ENCODE measurements at places on chromosomes 2 and 18.
A peak's percentile ranks its signal among the peaks of the same experiment; 100 is the strongest.

DNA sequence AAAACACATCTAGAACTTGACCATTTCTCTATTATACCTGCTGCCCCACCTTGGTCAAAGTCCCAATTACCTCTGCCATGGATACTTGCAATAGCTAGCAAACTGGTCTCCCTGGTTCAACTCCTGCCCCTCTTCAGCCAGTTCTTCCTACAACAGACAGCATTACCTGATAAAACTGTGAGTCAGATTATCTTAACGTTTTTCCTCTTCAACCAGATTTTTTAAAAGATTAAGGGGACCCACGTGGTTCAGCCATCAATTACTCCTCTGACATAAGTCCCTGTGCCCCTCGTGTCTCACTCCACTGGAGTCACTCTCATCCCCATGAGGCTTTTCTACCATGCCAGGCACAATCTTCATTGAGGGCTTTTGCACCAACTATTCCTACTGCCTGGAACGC, 5.3 kb upstream of the ARHGAP15 start:
- no peak for DNase-seq

DNA sequence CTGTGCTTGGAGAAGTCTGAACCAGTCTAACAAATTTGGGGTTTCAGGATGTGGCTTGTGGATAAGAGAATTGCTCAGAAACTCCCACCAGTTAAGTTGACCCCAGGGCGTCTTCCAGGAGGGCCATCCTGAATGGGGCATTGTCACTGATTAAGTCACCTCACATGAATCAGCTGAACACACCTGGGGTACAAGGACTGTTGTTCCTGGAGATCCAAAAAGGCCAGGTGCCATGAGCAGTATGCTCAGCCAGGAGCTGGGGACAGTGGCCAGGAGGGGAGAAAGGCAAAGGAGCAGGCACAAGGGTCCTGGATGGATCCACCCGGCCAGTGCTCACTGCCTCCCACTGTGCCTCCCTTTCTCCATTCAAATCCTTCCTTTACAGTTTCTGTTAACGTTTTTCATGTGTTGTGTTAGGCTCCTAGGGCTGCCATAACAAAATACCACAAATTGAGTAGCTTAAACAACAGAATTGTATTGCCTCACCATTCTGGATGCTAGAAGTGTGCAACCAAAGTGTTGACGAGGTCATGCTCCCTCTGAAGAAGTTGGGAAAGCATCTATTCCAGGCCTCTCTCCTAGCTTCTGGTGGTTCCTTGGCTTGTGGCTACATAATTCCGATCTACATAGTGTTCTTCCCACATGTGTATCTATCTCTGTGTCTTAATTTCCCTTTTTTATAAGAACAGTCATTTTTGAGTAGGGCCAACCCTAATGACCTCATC, 33.4 kb downstream of the TRABD2A start:
- no peak for DNase-seq

DNA sequence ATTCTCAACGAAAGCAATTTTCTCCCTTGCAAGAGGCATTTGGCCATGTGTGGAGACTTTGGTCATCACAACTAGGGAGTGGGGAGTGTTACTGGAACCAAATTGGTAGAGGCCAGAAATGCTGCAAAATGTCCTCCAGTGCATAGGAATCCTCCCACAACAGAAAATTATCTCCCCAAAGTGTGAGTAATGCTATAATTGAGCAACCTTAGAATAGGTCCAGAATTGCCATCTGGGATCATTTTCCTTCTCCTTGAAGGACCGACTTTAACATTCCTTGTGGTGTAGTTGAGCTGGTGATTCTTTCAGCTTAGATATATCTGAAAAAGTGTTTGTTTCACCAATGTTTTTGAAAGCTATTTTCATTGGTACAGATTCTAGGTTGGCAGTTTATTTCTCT, 111.2 kb upstream of the SMIM21 start:
- no peak for DNase-seq

GRCh38 chr2:47004905-47005495, 89.4 kb upstream of the MCFD2 start:
- DNase-seq = peak; percentile 89

DNA sequence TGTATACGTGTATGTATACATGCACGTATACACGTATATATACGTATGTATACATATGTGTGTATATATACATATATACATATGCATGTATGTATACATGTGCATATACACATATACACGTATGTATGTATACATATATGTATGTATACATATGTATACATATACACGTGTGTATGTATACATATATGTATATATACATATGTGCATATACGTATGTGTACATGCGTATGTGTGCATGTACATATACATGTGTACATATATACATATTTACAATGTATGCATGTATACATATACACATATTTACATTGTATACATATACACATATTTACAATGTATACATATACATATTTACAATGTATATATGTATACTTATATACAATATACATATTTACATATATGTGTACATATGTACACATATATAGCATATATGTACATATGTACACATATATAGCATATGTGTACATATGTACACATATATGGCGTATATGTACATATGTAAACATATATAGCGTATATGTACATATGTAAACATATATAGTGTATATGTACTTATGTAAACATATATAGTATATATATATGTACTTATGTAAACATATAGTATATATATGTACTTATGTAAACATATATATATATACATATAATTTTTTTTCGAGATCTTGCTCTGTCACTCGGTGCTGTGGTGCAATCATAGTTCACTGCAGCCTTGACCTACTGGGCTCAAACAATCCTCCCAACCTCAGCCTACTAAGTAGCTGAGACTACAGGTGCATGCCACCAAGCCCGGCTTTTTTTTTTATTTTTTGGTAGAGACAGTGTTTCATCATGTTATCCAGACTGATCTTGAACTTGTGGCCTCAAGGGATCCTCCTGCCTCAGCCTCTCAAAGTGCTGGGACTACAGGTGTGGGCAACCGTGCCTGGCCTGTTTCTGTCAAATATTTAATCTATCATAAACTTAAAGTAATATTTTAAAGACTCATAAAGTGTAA, 23.2 kb downstream of the COBLL1 start:
- DNase-seq = no peak

GRCh38 chr18:62655520-62656219, 59.7 kb upstream of the PHLPP1 start:
- no peak for DNase-seq

DNA sequence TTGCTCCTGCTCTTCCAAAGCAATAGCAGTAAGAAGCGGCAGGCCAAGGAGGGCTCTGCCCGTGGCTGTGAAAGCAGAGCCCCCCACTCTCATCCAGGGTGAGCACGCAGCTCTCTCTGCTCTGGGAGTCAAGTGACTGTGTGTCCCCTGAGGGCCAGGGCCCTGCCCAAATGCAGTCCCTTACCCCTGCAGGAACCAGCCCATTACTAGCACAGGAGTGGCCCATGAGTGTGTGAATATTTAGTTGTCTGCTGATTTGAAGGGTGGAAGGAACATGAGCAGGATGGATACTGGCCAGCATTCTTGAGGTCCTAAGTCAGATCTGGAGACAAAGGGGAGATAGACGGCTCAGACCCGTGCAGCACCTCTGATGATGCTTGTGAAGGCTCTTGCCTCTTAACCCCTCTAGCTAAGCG, 69.7 kb upstream of the FOSL2 start:
- DNase-seq = no peak

DNA sequence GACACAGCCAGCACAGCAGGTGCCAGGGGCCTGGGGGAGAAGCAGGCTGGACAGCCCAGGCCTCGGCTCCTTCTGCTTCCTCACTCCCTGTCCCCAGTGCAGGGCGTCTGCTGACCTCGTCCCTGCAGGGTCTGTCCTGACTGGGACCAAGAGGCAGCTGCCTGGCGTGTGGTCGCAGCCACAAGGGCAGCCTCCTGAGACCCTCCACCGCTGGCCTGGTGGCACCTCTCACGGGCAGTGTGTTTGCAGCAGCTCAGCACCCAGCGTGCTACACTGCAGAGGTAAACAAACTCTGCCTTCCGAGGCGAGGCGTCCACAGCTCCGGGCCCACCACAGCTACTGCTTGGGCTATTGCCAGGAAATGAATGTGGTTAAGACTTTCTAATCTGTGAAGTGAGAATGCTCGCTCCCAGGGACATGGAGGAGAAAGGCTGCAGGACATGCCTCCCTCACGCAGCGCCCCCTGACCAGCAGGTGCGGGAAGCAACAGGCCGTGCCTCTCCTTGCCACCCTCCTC, 46.1 kb upstream of the HPCAL1 start:
- DNase-seq = no peak

- no peak for DNase-seq
Measured at GRCh38 chr2:219109471-219109870, 48.8 kb upstream of the IHH start.

GRCh38 chr2:203914546-203915182, 21.9 kb upstream of the ICOS start:
- DNase-seq = no peak

DNA sequence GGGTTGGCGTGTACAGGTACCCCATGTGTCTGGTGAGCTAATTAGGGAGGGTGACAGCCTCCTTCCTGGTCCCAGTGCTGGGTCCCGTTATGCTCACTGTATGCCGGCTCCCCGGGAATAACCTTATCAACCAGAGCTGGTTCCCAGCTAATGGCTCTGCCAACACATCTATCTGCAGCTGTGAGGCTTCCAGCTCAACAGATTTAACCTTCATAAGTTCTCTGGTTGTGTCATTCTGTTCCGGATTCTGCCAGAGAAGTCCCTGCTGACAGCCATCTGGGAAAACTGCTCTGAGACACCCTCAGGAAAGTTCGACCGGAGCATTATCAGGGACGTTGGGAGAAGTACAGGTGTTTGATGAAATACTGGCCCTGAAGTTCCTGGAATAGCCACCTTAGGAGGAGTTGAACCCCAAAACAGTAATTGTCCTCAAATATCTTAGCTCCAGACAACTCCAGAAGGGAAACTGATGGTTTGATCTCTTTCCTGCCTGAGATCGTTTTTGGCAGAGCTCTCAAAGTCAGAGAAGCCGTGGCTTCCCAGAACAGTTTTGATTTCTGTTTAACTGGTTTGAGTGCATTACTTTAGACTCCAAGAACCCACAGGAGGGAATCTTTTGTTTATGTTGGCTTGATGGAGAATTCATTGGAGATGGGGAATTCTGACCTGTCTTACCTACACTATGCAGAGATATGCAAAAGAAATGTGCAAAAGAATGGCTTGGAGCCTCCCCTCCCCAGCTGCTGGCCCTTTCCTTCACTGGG, 39.4 kb upstream of the TXNDC2 start:
- no peak for DNase-seq

DNA sequence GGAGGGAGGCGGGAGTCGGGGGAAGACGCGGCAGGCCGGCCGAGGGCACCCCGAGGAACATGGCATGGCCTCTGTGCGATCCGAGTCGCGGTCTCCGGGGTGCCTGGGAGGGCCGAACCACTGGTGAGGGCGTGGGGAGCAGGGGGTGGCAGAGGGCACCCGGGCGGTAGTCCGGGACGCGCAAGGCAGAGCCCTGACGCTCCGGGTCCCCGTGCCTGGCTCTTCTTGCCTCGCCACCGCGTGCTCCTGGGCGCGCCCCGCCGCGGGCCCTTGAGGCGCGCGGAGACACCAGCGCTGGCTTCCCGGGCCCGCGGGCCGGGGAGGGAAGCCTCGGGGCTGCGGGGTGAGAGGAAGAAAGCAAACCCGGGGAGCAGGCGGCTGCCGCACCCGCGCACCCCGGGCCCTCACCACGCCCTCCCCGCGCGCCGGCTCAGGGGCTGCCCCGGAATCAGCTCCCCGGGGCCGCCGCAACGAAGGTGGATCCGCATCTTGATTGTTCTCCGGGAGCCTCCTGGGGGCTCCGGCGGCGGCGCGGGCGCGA, 4.3 kb downstream of the SOX11 start:
- peak; percentile 78 for DNase-seq

DNA sequence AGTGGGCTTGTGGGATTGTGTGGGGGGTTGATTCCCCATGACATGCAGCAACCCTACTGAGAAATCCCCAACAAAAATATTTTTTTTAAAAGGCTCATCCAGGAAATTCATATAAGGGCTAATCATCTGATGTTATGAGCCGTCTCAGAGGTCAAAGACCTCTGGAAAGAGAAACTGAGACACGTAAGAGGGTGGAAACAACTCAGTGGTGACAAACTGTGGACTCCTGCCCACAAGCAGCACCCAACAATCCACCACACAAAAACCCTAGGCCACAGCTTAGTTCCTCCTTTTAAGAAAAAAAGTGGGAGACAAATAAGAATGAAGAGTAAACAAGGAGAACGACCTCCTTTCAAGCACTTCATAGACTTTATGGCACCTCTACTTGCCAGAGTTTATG, 1096.1 kb upstream of the NRXN1 start:
- DNase-seq = no peak

DNA sequence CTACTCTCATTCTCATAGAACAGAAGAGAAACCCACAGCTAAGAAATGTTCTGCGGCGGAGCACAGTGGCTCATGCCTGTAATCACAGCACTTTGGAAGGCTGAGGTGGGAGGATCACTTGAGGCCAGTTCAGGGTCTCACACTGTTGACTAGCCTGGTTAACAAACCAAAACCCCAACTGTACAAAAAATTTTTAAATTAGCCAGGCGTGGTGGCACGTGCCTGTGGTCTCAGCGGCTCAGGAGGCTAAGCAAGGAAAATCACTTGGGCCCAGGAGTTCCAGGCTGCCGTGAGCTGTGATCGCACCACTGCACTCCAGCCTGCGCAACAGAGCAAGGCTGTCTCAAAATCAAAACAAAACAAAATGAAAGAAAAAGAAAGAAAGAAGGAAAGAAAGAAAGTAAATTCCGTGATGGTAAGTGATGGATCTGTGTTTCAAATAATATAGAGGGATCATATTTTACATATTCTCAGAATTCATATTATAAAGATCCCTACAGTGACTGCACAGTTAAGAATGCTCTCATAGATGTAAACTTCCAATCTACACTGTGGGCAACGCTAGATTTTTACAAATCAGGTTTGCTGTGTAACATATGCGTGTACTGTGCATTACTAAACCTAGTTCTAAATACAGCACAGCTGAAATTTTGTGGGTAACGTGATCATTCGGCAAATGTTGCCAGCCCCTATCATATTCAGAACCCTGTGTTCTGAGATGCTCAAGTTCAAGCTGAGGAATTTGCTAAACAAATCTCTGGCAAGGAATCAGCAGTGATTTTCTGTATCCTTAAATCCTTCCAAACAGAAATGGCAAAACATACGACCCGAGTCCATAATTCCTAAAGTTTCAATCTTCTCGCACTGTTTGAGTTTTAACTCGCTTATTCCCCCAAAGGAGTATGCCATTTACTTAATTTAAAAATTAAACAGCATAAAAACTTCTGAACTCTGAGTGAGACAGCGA, 1.2 kb upstream of the RAB12 start:
- DNase-seq = no peak

- no peak for DNase-seq
Measured at GRCh38 chr2:190529486-190530247, 4.9 kb downstream of the NEMP2 start.
